GM12892 (cell line): ENCODE measurements at places on chromosomes 6 and 20.

GRCh38 chr6:124438546-124439065 lies 523.6 kb upstream of the RNF217 start:
- DNase-seq, result no peak

GRCh38 chr6:155100591-155100990 lies 105.5 kb downstream of the TIAM2 start:
- DNase-seq, result no peak

- no peak for DNase-seq
These were observed 274.8 kb downstream of the LRFN2 start for GRCh38 chr6:40312213-40313015.

DNA sequence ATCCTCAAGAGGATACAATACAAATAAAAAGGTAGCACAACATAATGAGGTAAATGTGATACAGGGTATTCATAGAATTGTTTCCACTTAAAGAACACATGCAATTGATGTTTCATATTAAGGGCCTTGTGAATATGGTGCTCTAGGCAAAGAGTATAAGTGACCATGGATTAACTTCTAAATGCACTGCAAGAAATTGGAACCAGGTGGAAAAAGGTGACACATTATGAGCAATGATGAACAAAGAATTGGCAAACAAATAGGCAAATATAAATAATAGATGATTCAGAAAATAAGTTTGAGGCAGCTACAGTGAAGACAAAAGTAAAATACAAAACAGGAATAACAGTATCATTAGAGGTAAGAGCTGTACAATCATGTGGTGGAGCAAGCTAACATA lies 192.0 kb downstream of the GRIK2 start:
- DNase-seq, result no peak

GRCh38 chr20:17423782-17424181 lies 107.4 kb downstream of the BFSP1 start:
- DNase-seq, result no peak

DNA sequence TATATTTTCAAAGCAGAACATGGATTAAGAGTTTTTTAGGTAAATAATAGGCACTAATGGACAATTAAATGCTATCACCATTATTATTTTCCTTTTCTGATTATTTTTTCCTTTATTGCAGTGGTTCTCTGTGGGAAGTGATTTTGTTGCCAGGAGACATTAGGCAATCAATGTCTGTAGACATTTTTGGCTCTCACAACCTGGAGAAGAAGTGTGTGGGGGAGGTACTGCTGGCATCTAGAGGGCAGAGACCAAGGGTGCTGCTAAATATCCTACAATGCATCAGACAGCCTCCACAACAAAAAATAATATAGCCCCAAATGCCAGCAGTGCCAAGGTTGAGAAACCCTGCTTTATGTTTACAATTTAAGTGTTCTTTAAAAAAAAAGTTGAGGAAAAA lies 8.3 kb downstream of the IFNGR1 start:
- DNase-seq, result no peak

DNA sequence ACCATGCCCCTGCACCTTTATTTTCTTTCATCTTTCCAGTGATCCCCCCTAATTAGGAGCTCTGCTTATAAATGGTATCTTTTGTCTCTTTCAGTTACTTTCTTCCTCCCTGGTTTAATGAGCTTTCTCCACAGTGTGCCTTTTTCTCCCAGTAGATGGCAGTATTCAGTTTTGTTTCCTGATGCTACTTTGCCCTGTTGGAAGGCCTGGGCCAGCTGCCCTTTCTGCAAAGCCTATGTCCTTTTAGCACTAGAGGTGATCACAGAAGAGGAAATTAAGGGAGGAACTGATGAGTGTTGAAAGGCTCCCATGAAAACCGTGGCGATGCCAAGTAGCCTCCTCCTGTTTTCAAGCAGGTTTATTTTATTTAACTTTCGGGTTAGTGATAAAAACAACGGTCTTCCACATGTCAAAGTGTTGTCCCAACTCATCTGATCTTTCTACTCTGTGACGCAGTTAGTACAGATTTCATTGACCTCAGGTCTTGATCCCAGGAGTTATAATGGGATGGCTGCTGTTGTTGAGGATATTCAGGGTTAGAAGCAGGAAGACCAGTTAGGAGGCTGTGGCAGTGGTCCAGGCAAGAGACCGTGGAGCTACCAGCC lies 184.2 kb upstream of the BMP2 start:
- no peak for DNase-seq

DNA sequence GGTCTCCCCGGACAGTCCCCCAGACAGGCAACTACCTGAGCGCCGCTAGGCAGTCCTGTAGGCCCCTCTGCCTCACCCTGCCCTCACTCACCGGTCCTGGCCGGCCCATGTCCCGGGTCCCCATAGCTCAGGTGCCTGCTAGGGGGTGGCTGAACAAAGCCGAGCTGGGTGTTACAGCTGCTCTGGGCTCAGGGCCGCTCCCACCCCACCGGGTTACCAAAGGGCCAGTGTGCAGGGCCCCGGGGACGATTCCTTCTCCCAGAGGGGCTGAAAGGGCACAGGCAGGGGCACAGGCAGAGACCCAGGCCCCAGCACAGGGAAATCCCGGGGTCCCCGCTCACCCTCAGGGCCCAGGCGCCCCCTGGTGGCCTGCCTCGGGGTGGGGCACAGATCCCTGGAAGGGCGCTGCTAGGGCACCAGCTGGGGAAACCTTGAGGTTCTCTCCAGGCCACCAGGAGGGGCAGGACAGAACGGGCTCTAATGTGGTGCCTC lies 118.4 kb downstream of the GRM4 start:
- DNase-seq, result peak; percentile 79

DNA sequence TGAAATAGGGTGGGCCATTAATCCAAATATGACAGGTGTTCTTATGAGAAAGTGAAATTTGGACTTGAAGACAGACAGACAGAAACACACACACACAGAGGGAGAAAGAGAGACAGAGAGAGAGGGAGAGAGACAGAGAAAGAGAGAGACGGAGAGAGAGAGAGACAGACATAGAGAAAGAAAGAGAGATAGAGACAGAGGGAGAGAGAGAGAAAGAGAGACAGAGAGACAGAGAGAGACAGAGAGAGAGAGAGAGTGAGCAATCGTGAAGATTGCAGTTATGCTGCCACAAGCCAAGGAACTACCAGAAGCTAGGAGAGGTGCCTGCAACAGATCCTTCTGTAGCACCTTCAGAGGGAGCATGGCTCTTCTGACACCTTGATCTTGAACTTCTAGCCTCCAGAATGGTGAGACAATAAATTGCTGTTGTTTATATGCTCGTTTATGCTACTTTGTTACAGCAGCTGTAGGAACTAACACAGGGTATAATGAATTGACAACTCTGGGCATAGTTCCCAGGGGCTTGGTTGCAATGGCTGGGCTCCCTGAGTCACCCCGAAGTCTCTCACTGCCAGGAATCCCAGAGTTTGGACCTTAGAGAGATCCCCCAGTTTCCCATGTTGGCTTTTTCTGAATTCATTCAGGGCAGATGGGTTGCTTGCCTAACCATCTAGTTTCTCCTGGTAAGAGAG lies 44.7 kb upstream of the ECI2 start:
- DNase-seq, result no peak
